Inflammatory macrophage treated with lipopolysaccharide for 1 hour (primary cell): ENCODE measurements at places on chromosomes 3 and 15.

- DNase-seq, result no peak
Measured at GRCh38 chr3:55305696-55306485, 181.2 kb downstream of the WNT5A start.

DNA sequence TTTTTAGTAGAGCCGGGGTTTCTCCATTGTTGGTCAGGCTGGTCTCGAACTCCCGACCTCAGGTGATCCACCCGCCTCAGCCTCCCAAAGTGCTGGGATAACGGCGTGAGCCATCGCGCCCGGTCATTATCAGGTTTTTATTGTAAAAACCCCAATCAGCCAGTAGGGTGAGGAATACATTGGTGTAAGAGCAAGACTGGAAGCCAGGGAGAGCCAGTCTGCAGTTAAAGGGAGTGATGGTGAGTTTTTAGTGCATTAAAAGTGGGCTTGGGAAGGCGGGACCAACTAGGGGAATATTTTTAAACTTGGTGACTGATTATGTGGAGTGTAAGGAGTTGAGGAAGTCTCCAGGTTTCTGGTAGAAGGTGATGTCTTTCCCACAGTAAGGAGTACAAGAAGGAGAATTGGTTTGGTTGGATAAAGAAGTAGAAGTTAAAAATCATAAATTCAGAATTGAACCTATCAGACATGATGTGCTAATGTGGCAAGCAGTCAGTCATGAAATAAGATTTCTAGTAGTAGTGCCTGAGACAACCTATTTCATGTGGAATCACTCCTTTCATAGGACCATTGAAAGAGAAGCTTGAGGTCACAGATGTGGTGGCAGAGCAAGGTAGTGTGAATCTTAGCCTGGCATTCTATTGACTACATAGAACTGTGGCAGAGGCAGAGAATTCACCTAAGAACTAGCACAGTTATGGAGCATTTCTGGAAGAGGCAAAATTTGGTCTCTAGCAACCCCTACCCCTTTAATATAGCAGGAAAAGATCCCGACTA lies 2.4 kb upstream of the DCBLD2 start:
- DNase-seq, result no peak

- no peak for DNase-seq
Measured at GRCh38 chr3:187610981-187611511, 59.1 kb downstream of the SST start.

- no peak for DNase-seq
Measured at GRCh38 chr15:74829486-74829885, 3.1 kb downstream of the CPLX3 start.

DNA sequence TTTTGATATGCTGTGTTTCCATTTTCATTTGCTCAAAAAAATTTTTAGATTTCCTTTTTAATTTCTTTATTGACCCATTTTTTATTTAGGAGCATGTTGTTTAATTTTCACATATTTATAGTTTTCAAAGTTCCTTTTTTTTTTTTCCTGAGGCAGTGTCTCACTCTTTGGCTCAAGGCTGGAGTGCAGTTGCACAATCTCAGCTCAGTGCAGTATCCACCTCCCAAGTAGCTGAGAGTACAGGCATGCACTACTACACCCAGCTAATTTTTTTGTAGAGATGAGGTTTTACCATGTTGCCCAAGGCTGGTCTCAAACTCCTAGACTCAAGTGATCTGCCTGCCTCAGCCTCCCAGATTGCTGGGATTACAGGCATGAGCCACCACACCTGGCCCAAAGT lies 36.2 kb downstream of the PFN2 start:
- peak; percentile 9 for DNase-seq

DNA sequence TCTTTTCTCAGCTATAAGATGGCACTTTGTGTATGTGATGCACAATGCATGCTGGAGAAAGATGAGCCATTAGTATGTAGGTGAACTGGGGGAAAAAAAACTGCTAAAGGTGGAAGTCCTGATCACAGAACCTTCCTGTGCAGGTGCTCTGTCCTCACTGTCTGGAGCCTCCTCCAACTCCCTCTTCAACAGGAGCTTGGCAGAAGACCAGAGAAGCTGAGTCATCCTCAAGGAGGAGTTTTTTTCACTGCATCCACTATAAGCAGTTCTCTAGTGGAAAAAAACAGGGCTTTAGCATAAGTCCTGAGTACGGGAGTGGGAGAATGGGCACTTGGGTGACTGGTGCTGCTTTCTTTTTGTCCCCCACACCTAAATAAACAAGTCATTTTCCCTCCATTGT lies 168.4 kb upstream of the CADPS start:
- no peak for DNase-seq
